AG04449 (cell line): ENCODE measurements at places on chromosomes 13 and 19.
A peak's percentile ranks its signal among the peaks of the same experiment; 100 is the strongest.

DNA sequence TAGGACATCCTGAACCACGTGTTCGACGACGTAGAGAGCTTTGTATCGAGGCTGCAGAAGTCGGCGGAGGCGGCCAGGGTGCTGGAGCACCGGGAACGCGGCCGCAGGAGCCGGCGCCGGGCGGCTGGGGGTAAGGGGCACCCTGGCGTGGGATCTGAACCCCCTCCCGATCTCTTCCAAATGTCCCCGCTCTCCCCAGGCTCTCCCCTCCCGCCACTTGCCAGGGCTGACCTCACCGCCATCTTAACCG lies 6.0 kb downstream of the EPS8L1 start:
- no peak for DNase-seq

DNA sequence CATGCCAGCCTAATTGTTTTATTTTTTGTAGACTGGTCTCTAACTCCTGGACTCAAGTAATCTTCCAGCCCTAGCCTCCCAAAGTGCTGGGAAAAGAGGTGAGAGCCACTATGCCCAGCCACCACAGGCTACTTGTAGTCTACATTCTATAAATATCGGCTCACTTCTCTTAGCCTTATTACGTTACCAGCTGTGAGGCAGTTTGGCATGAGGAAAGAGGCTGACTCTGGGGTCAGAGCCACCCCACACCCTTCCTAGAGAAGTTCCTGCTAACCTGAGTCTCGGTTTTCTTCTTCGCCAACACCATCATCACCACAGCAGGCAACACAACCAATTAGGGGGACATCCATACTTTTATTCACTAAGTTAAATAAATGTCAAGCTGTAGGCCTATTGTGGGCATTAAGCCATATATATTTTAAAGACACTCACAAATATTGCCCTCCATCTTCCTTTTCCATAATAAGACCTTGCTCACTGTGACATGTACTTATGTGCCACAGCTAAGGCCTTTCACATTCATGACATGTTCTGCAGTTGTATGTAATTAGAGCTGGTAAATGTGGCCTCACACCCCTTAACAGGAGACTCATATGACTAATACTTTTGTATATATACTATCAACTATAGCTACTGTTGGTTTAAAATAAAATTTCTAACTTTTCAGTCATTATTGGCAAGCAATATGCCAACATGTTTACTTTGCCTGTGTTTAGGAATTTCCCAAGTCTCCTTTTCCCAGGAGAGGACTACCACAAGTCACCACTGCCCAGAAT lies 5.7 kb downstream of the SLC25A30 start:
- DNase-seq: no peak

DNA sequence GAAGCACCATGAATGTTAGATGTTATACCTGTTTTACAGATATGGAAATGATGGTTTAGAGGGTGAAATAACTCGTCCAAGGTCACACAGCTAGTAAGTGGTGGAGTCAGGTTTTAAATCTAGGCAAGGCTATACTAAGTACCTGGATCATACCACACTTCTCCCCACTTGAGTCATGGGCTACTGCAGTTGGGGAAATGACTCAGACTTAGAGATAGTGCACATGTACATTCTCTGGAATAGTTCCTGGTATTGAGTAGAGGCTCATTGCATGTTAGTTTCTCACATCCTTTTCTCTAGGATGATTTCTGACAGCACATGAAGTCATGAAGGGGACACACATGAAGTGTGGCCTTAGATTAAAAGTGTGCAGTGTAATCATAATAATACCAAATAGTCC lies 76.2 kb upstream of the TNFSF11 start:
- DNase-seq: no peak

GRCh38 chr13:97234236-97234635 lies 12.1 kb downstream of the MBNL2 start:
- DNase-seq: no peak

DNA sequence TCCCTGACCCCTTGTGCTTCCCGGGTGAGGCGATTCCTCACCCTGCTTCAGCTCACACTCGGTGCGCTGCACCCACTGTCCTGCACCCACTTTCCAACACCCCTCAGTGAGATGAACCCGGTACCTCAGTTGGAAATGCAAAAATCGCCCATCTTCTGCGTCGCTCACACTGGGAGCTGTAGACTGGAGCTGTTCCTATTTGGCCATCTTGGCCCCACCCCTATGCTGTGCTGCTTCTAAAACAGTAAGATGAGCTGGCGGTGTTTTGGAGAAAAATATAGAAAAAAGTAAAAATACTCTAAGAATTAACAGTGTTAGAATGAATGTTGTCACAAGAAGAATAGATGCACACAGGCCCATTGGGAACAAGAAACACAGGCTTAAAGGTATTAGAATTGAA lies 92.5 kb downstream of the ITGBL1 start:
- DNase-seq: no peak

DNA sequence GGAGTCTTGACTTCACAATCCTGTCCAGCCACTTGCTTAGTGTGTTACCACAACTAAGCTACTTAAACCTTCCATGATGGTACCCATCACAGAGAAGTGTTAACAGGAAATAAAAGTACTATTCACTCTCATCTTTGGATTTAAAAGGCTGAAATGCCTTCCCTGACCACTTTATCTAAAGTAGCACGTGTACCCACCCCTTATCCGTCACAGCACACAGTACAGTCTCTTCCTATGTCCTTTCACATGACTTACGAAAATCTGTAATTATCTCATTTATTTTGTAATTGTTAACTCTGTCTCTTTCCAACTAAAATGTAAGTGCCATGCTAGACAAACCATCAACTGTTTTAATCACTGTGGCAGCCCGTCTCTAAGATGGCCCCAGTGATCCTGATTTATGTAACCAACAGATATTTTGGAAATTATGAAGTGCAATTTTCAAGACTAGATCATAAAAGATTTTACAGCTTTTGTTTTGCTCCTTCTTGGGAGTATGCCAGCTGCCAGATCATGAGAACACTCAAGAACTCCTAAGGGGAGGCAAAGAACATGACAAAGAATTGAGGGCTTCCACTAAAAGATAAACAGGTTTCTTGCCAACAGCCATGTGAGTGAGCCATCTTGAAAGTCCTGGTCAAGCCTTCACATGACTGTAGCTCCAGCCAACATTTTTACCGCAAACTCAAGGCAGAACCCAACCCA lies 44.9 kb downstream of the DIAPH3 start:
- DNase-seq: no peak

- DNase-seq: no peak
These were observed 15.8 kb upstream of the CRTC1 start for GRCh38 chr19:18667531-18668251.

DNA sequence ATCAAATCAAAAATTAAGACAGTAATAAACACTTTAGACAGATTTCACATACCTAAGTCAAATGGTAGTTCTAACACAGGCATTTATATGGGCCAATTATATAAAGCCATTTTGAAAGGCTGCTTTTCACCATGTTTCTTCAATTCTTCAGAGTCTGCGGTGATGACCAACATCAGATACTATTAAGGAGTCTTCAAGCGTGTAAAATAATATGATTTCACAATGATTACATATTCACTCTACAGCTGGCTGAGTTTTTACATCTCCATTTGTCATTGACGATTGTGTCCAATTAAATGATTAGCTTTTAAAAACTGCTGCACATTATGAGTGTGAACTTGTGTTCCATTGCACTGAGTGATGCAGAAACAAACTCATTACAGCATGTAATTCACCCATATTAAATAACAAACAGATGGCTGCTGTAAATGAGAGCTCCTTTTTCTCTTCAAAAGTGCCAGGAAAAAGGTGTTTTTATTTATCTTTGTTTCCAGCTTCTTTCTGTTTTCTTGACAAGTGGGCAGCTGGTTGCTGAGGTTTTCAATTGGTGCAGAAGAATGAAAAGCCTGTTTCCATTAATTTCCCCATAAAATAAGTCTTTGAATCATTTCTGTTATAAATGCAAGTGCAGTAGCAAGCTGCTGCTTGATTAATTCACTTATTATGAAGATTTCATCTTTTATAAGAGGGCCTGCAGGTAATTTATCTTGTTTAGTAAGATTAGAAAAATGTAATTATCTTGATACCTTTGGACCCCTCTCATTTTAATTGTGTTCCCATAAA lies 676.1 kb upstream of the KLHL1 start:
- DNase-seq: no peak

DNA sequence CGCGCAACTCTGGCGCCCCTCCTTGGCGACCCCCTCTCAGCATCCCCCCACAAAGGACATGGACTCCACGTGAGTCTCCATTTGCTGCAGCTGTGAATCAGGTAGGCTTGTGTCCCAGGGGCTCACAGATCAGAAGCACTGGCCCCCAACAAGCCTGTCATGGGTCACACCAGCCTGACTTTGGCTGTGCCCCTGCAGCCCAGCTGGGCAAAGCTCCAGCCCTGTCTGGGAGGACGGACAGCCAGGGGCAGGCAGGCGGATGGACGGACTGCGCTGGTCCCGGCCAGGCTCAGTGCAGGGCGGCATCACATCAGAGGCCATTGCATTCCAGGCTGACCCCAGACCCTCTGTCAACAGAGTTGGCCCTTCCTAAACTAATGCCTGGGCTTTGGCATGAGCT lies 28.4 kb upstream of the ISYNA1 start:
- DNase-seq: no peak

DNA sequence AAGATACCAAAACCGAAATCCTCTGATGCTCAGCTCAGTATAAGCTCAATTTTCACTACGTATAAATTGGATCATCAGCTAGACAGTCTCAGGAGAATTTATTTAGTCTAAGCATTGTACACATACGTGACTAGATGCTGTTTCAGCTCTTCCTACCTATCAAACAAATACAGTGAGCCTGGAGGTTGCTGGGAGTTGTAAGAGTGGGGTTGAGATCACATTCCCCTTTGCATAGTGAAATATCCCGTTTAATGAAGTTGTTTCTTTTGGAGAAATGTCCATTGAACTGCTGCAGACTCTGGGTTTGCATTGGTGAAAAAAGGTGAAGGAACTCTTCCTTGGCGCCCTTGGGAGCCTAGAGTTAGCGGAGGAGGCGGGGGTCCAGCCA lies 68.9 kb upstream of the GJB6 start:
- DNase-seq: no peak

DNA sequence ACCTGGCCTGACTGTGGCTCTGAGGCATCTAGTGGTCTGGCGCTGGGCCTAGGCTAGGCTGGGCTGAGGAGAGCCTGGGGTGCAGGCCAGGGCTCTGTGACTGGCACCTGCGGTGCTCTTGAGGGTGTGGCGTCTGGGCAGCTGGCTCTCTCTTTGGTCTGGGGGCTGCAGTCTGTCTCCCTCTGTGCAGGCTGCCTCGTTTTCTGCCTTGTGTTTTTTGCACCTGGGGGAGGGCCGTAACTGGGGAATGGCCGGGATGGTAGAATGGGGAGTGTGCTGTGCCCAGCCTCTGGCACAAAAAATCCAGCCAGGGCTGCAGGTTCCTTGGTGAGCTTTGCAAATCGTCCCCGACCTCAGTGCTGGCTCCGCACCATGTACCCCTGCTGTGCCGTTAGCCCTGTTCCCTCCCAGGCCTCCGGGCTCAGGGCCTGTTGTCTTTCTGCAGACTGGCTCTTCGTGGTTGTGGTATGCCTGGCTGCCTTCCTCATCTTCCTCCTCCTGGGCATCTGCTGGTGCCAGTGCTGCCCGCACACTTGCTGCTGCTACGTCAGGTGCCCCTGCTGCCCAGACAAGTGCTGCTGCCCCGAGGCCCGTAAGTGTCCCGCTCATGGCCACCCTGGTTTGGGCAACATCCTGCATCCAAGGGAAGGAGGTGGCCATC lies 6.5 kb upstream of the USF2 start:
- no peak for DNase-seq

GRCh38 chr13:32317716-32318465 lies 2.6 kb downstream of the BRCA2 start:
- no peak for DNase-seq

GRCh38 chr19:45376045-45376724 lies 5.8 kb upstream of the ERCC2 start:
- DNase-seq: peak; percentile 86

GRCh38 chr19:43848821-43849220 lies 21.7 kb downstream of the ZNF283 start:
- DNase-seq: no peak

DNA sequence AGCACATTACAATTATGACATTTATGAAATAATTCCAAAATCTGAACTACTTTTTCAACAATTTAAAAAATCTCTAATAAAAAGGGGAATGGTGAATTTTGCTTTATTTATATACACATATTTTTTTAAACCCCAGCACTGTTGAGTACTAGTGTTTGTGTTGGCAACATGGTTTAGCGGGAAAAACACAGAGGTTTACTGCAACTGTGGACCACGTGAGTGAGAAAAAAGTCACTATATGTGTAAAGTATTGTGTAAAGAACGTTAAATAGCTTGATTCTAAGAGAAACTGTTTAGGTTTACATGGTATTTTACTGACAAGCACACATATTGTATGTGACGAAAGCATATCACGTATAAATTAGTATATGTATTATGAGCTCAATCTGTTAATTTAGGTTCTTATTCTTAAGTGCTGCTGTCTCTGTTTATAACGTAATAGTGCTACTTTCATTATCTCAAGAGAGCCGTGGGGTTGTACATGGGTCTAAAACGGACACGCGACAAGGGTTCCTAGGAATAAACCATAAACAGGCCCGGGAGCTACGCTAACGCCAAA lies 617 bp downstream of the SKA3 start:
- DNase-seq: no peak

DNA sequence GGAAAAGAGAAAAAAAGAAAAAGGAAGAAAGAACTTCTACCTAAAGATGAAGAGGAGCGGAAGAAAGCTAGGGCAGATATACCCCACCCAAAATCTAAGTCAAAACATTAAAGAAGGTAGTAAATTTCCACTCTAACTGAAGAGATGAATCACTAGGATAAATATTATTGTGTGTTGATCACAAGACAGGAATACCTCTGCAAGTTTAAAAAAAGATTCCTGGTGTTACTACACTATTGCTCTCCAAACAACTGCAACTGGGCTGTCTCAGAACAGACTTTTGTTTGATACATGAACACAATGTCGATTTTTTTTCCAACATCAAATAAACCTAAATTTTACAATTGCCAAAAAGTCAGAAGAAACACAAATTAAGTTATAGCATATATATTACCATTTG lies 6.8 kb downstream of the HSPH1 start:
- no peak for DNase-seq

DNA sequence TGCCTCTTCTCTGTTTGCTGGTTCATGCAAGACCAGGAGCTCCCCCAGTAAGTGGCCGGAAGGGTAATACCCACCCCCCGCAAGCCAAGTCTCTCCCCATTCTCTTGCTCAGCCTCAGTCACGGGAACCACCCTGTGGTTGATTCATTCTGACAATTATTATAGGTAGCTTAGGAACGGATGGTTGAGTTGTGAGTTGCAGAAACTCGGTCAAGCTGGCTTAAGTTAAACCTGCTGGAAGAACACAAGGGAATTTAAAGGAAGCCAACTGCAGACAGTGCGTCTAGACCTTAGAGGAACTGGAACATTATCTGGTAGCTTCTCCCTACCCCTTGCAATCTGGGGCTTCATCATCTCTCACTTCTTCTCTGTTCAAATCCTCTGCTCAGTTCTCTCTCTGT lies 8.9 kb downstream of the FPR1 start:
- no peak for DNase-seq

GRCh38 chr19:2503521-2504109 lies 27.7 kb downstream of the GADD45B start:
- DNase-seq: no peak

GRCh38 chr19:57559008-57559403 lies 657 bp downstream of the ZNF550 start:
- no peak for DNase-seq
